ENCODE measurements at places on chromosomes 11 and 22. TPM values are rescaled to one million over a fixed set of nuclear protein-coding genes. Genes with fewer than 3 reads are reported as not detected.

The CABP7 gene
- total RNA-seq, result not detected

DNA sequence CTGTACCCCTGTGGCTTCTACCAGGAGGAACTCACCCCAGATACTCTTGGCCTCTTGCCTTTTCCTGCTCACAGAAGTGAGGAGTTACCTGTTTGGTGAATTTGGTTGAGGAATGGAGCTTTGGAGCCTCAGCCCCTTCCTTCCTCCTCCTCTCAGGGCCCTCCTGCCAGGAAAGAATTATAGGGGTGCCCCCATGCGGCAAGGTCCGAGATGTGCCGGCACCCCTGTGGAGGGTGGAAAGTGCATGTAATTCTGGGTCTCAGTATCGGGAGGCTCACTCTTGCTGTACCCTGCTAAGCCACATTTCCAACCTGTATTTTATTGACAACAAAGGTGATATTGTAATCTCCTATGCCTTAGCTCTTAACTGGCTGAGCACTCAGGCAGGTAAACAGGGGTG is 13.7 kb upstream of the IGSF22 start:
- DNase-seq, result no peak

- DNase-seq, result no peak
Observed at GRCh38 chr11:115716601-115717529, 212.7 kb upstream of the CADM1 start.

DNA sequence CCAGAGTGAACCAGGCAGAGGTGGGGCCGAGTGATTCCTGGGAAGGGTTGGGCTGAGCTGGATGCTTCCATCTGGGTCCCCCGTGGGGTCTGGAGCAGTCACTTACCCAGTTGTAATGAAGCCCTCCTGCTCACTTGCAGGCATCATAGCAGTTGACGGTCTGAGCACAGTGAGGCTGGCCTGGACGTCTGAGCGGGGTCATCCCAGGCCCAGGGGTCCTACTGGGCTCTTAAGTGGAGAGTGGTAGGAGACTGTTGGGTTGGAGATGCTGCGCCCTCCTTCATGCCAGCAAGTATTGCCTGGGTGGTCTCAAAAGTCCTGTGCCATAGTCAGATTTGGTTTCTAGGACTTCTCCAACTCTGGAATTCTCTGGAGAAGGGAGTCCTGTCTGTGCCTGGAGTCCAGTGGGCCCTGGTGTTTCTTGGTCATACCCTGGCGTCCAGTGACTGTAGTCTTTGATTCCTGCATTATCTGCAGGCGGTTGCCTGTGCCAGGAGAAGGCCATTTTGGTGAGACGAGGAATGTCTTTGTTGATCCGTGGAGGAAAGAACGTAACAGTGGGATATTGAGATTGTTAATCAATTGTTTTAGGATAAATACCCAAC is 82.3 kb downstream of the TBC1D22A start:
- no peak for DNase-seq
